ENCODE measurements at places on chromosomes 4 and X.
A peak's percentile ranks its signal among the peaks of the same experiment; 100 is the strongest.

GRCh38 chrX:916230-916599 is 285.6 kb downstream of the SHOX start:
- no peak for DNase-seq

DNA sequence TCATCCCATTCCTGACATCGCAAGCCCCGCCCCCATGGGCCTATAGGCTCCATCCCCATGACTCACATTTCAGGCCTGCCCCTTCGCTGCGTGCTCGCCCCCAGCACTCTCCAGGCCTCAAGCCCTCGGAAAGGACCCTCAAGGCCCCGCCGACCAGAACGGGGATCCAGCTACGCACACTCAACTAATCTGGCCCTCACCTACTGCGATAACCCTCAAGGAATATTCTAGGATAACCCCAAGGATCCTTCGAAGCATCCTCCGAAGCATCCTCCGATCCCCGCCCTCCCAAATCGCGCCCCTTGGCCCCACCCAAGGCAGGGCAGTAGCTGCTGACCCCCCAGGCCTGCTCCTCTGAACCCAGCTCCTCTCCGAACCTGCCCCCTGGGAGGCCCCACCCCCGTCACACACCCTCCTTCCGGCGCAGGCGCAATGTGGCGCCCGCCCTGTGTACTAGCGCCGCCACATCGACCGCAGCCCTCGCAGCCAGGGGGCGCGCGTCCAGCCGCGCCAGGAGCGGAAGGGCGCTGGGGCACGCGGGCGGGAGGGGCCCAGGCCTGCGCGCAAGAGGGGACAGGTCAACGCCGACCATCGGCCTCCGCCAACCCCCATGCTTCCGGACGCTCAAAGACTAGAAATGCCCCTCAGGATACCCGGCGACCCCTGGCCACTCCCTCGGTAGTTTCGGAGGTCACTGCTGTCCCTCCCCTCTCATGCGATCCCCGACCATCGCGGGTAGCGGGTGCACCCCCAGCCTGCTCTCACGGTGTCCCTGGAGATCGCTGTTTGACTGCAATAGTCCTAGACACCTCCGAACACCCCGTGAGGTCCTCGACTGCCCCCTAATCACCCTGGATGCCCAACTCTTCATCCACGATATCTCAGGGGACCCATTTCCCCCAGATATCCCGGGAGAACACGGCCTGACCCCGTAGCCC is 6.4 kb upstream of the MAGIX start:
- DNase-seq: peak; percentile 75

DNA sequence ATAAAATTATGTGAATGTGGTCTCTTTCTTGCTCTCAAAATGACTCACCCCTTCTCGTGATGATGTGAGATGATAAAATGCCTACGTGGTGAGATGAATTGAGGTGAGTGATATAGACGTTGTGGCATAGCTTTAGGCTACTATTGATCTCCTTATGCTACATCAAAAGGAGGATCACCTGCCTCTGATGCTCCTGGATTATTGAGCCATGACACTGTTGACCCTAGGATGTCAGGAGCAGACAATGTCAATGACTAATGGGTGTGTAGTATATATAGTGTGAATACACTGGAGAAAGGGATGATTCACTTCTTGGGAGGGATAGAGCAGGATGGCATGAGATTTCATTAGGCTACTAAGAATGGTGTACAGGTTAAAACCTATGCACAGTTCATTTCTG is 210.7 kb upstream of the PRPS2 start:
- DNase-seq: no peak

GRCh38 chr4:169906104-169906503 is 120.1 kb downstream of the MFAP3L start:
- DNase-seq: no peak

- no peak for DNase-seq
Observed at GRCh38 chr4:147786031-147786430, 54.1 kb downstream of the ARHGAP10 start.

DNA sequence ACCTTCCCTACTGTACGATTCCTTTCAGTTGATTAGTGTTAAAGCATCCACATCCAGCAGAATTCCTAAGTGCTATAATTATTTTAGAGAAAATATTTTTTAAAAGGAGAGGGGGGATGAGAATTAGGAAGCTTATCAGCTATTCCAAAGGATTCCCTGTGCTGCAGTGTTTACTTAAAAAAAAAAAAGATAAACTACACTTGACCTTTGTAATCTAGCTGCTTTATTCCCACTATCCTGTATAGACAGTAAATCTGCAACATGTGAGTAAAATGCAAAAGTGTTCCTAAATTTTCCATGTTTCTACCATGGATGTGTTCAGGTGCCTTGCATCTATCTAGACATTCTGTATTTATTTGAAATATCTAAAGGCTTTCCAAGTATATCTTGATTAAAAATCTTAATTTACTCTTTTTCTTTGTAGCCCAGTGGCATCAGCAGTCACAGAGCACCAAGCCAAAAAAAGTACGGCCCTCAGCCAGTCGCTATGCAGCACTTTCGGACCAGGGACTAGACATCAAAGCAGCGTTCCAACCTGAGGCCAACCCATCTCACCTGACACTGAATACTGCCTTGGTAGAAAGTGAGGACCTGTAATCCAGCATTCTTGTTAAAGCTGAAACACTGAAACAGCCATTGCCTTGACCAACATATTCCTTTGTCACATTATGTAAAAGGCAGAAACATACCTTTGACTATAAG is 84.1 kb downstream of the CBR4 start:
- DNase-seq: no peak

GRCh38 chr4:96073461-96073860 is 233.6 kb downstream of the PDHA2 start:
- DNase-seq: no peak

GRCh38 chr4:22850630-22851029 is 157.9 kb downstream of the GBA3 start:
- no peak for DNase-seq

DNA sequence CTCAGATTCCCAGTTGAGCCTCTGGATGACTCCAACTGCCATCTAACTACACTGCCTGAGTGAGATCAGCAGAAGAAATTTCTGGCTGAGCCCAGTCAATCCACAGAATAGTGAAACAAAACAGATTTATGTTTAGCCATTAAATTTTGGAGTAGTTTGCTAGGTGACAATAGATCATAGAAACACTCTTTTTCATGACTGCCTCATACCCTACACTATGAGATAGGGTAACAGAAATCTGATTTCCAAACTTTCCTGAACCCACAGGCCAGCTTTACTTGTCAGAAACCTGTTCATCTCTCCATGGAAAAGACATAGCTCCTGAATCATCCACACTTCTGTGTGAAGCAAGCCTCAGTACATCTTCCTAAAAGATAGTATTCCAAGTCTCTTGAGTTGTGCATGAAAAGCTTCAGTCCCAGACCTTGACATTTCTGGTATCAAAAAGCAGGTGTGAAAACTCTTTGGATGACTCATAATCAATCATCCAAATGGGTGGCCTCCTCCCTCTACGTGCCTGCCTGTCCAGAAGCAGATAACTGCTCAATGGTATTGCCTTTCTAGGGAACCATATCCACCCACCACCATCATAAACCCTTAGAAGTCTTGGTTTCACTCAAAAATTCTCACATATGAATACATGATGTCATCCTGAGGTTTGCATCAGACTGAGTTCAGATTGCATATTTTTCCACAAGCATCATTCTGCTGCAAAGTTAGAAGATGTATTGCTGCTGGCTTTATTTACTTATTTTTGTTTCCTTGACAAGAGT is 47.5 kb upstream of the RAP2C start:
- DNase-seq: no peak

DNA sequence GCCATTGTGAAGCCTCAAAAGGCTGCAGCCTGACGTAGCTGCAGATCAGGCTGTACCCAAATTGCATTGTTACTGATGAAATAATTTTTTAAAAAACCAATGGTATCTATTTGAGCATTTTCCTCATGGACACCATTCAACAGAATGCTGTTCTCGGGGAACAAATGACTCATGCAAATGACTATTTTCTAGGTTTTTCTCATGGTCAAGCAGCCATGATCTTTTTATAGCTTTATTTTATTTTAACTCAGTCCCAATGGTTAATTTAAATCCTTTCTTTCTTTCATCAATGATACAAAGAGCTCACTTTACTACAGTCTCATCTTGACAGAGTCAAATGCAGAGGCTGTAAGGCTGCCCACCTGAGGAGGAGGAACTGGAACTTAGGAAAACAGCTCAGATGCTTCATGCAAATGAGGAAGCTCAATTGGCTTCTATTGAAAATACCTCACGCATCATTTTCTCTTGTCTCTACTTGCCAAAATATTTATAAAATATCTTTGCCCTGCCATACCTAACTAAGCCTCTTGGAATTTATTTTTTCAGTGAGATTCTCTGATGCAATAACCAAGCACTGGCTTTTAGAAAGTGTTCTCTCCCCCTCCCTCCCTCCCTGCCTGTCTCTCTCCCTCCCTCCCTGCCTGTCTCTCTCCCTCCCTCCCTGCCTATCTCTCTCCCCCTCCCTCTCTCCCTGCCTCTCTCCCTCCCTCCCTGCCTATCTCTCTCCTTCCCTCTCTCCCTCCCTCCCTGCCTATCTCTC is 81.0 kb downstream of the SORBS2 start:
- DNase-seq: no peak

GRCh38 chrX:54930291-54931049 is 9.8 kb downstream of the TRO start:
- DNase-seq: no peak

DNA sequence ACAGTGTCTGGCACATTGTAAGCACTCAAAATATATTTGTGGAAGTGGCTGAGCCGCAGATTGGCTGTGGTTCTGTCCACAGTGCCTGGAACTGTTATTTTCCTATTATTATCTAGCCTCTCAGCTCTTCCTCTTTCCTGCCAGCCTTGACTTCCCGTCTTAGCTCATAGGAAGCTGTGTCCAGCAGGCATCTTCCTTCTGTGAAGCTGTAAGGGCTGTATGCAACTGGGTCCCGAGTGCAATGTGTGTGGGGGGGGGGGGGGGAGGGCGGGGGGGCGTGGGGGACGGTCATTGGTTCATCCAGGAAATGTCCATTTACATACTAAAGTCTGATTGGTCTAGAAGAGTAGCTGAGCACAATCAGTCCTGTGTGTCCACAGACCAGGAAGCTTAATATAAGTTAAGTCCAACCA is 210.7 kb downstream of the PDGFRA start:
- DNase-seq: no peak

- no peak for DNase-seq
Observed at GRCh38 chrX:36160081-36160480, 240.5 kb downstream of the CFAP47 start.

- no peak for DNase-seq
Observed at GRCh38 chrX:22135171-22135711, 103.1 kb downstream of the PHEX start.

DNA sequence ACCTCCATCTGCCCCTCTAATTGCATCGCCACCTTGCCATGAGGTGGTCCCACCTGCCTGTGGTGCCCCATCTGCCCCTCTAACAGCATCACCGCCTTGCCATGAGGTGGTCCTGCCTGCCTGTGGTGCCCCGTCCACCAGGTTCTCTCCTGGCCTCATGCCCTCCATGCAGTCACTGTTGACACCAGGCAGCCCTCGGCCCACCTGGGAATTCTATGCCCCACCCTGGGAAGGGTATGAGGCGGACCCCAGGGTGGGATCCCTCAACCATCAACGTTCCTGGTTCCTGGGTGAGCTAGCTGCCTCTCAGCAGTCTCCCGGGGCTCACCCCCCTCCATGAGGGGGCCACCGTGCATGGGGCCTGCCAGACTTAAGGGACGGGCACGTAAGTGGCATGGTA is 38.9 kb downstream of the ACOX3 start:
- DNase-seq: no peak

DNA sequence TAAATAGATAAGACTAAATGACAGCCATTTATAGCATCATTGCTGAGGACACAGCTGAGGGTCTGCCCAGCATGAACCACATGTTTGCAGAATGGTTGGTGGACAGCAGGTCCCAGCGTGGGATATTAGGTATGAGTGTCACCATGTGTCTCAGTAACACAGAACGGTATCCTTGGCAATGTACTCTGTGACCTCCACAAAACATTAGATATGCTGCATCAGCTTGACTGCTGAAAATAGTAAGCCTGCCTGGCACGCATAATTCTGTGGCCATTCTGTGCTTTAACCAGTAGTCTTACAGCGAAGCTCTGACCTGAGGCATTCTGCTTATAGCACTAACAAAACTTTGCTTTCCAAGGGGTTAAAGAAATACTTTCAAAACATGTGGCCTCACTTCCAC is 32.0 kb downstream of the LIMCH1 start:
- DNase-seq: no peak

- DNase-seq: no peak
Observed at GRCh38 chrX:81241753-81242152, 39.9 kb downstream of the SH3BGRL start.

DNA sequence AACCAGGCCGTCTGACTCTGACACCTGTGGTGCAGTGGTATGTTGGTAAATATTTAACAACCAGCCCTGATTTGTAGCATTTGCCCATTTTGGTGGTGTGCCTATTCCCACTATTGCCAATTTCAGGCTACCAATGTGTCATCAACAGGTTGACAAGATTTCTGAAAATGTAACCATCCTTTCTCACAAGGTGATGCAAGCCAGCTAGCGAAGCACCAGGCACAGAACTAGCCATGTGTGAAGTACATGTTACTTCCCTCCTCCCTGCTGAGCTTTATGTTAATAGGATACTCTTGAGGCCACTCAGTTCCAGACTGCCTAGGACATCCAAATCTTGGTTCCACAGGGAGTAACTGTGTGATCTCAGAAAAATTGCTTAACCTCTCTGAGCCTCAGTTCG is 7.2 kb upstream of the MAMLD1 start:
- DNase-seq: no peak

GRCh38 chr4:185261946-185262345 is 52.5 kb downstream of the SNX25 start:
- no peak for DNase-seq

- no peak for DNase-seq
Observed at GRCh38 chrX:18757956-18758932, 50.8 kb downstream of the PPEF1 start.

DNA sequence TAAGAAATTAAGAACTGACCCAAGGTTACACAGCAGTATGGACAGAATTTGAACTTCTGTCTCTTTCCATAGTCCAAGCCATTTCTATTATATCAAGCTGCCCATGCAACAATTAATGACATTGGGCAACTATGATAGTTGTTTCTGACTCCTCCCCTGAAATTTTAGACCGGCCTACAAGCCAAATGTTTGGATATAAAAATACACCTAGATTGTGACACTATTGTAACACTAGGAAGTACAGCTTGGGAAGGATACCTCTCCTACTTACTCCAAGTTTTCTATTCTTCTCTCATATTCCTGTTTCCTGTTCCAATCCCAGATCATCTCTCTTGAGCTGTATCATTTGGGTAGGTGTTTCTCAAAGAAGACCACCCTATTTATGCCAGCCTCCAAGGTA is 43.5 kb downstream of the RCHY1 start:
- DNase-seq: no peak

GRCh38 chrX:2627272-2627867 is 63.7 kb upstream of the CD99 start:
- DNase-seq: no peak

DNA sequence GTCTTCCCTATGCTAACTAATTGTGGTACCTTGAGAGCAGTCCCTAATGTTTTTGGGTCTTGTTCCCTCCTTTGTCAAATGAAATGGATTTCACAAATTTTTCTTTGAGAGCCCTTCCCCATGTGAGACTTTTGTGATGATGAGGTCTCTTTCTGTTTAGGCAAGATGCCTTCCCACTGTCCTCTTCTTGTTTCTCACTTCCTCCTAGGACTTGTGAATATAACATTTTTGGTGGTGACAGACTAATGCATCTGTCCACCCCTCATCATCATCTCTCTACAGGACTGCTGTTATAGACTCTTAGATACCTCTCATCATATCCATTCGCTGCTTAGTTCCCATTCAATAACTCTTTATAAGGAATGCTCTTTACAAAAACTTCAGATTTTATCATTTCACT is 8.7 kb upstream of the ANK2 start:
- DNase-seq: no peak

- DNase-seq: no peak
Observed at GRCh38 chrX:10395643-10396042, 224.7 kb downstream of the MID1 start.

All from activated T-helper 9 cell treated with anti-CD3 and anti-CD28 coated beads, Interleukin-2, amount 50 U/mL, for 16 hours (primary cell).